Posterior vena cava (tissue), 2 donors: ENCODE measurements at places on chromosomes 16 and 17. TPM values are rescaled to one million over a fixed set of nuclear protein-coding genes. Genes with fewer than 3 reads are reported as not detected.

The LRRC46 gene
- total RNA-seq = not detected

The TMEM220 gene
- total RNA-seq = 11.8 TPM

The ARL5C gene
- not detected for total RNA-seq

The TP53TG3D gene
- not detected for total RNA-seq

DNA sequence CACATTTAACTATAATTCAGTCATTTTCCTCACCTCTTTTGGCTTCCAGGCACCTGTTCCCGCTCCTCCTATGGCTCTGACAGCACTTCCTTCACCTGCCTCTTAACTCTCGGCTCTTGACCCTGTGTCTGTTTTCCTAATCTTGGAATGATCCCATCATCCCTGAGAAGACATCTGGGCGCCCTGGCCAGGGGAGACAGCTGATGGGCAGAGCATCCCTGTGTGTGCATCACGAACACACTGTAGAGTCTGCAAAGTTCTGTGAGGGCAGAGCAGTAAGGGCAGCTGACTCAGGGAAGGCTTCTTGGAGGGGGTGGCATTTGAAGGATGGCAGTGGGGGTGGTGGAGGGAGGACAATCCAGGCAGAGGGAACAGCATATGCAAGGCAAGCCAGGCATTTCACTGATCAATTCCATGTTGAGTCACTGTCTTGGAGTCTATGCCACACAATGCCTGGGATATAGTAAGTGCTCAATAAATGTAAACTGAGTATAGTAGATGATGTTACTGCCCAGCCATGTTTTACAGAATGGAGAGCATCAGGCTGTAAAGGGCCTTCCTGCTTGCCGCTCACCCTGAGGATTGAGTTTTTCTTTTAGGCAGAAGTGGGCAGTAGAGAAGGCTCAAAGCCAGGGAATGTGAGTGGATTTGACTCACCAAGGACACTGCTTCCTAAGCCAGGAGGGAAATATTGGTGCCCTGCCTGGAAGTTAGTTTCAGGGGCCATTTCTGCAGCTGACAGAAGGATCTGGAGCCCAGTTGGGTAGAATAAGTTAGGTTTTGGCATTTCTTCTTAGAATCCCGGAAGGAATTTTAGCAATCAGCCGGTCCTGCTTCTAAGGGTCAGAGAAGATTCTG, 5.8 kb upstream of the RAB11FIP4 start:
- DNase-seq = no peak

DNA sequence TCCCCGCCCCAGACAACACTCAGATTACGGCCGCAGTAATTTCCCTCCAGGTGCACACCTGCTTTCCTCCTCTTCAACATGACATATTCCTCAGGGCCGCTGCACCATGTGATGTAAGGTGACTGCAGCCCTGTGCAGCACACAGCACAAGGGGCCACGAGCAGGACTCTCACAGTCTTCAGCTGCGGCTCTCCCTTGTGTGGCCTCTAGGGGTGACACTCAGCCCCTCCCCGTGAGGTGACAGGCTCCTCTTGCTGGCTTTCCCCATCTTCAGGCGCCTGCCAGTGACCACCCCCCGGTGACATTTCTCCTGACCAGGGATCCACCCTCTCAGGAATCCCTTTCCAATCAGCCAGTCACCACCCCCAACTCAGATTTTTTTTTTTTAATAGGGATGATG, 31.3 kb upstream of the ABCC3 start:
- DNase-seq = no peak

GRCh38 chr16:717450-718245, 2.7 kb downstream of the METRN start:
- DNase-seq = no peak

GRCh38 chr16:15620611-15621195, 22.3 kb downstream of the MARF1 start:
- no peak for DNase-seq

DNA sequence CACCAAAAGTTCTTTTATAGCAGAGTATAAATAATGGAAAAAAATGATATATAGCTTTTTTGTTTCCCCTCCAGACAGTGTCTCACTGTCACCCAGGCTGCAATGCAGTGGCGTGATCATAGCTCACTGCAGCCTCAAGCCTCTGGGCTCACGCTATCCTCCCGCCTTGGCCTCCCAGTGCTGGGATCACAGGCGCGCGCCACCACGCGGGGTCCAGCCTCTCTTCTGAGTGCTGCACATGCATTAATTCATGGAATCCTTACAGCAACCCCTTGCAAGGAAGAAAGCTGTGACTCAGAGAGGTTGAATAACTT, 18.0 kb upstream of the ZNF629 start:
- DNase-seq = no peak
